AG10803 (cell line): ENCODE measurements at places on chromosomes 3 and 15.

DNA sequence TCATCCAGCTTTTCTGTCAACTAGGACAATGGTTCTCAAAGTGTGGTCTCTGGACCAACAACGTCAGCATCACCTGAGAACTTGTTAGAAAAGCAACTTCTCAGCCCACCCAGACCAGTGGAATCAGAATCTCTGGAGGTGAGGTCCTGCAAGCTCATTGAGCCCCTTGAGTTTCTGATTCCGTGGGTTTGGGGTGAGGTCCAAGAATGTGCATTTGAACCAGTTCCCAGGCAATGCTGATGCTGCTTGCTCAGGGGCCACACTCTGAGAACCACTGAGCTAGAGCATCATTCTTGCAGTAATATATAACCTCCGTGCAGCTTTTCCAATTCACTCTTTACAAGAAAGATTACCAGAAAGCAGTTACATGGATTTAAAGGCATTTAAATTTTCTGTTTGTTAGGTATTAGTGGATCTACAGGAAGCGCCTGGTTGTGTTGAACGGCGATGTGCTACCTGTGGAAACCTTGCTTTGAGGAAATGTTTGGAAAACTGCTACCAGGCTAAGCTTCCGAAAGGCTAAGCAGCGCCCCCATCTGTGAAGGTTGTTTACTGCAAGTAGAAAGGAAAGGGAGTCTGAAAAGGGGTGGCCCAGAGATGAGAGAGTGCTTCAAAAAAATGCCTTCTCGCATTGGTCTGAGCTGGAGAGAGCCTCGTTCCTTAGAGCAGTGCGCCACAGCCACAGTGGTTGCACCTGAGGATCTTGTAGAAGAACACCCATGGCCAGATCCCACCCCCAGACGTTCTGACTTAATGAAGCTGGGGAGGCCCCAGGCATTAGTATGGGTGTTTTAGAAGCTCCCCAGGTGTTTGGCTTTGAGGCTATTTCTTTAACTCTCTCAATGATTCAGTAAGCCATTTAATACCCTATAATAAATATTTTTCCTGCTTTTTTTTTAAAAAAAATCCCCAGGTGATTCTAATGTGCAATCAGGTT is 50.0 kb downstream of the RLBP1 start:
- peak; percentile 18 for DNase-seq

DNA sequence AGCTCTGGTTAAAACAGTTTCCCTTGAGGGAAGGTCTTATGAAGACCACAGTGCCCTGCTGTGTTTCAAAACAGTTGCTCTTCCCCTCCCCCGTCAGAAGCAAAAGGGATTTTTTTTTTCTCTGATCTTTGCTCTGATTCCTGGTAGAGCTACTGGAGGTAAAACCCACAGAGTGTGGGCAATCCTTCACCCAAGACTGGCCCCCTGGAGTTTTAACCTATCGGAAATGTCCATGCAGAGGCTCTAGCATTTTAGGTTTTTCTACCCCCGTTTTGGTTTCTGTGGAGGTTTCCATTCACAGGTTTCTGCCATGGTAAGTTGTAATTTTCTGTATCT is 27.7 kb downstream of the GRM2 start:
- no peak for DNase-seq

DNA sequence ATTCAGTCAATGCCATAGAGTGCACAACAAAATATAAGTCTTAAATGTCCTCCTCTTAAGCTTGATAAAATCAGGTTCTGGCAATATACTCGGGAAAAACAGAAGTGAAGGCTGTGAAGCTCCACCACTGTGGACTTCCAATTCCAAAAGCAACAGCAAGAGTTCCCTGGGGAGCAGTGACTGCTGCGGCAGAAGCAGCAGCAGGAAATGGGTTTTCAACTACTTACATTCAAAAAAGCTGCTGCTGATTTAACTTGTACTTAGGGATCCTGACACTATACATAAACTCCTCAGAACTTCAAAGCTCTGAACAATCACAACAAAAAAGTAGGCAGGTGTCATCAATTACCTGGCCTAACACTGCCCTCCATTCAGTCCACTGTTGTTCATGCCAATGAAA is 4.7 kb downstream of the CEP152 start:
- peak; percentile 57 for DNase-seq

DNA sequence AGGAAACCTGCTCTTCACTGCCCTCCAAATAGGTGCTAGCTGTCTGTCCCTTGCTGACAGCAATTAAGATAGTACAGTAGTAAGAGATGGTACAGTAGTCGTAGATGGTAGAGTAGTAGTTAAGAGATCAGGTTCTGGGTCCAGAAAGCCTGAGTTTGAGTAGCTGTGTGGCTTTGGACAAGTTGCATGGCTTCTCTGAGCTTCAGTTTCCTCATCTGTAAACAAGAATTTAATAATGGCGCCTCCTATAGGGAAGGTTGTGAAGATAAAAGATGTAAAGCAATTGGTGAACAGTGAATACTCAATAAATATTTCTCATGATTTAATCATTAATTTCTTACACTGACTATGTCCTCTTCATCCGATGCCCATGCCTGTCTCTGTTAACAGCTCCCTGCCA is 86.9 kb upstream of the BCL6 start:
- DNase-seq = no peak

- DNase-seq = no peak
Observed at GRCh38 chr15:69275074-69275670, 23.5 kb upstream of the PAQR5 start.

DNA sequence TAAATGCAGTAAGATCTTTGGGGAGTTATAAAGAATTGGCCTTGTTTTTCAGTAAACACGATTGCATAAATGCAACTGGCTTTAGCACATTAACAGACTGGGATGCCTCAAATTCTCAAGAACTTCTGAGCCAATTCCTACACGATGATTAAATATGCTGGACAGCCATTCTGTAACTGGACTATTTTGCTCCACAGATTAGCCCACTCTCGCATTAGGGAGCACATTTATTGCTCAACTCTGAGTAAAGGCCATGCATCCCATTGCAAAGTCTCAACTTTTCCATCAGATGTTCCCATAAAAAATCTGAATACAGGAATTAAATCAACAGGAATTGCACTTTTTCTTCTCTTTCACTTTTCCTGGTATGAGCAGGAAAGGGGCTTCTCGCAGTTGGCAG is 66.7 kb upstream of the PRICKLE2 start:
- DNase-seq = peak; percentile 97

- no peak for DNase-seq
Observed at GRCh38 chr15:31078471-31078870, 23.1 kb downstream of the TRPM1 start.

GRCh38 chr15:84874981-84875699 is 9.3 kb upstream of the SLC28A1 start:
- DNase-seq = no peak

DNA sequence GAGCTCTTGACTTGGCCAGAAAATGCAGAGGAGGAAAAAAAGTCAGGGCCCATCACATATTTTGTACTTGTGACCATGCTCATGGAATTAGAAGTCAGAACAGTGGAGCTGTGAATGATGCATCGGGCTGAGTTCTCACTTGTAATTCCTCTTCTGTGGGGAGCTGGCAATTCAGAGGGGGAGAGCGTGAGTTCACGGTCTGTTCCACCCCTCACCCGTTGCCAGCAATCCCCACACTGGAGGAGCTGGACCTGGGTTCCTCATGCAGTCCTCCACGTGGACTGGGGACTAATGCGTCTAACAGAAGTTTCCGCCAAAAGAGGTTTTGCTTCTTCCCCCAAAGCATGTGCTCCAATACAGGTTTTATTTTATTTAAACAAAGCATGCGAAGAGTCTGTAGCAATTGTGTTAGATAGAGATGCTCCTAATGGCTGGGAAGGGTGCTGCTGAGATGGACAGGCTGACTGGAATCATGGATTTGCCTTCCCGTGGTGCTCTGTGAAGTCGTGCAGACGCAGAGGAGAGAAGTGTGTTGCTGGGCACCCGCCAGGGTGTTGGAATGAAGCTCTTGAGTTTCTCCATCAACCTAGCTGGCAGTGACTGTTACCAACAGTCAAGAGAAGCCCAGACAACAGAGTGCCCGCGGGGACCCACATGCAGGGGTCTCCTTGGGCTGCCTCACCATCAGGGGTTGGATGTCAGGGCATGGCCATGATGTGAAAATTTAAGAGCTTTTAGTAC is 77.4 kb upstream of the PCSK6 start:
- no peak for DNase-seq

DNA sequence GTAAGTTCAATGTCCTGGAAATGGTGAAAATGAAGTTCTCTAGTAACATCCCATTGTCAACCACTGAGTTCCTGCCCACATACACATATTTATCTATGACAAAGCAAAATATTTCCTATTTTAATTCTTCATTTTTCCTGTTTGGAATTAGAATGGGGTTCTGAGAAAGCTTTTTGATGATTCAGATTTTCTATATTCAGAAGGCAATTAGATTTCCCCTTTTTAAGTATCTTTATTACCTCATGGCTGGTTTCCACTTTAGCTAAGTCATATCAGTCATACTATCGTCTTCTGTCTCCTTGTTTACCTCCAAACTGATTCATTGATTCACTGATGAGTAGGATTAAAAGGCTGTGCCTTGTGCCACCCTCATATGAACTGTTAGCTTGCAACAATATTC is 17.9 kb downstream of the ETFA start:
- DNase-seq = peak; percentile 11

GRCh38 chr3:82378392-82378791 is 616.9 kb upstream of the GBE1 start:
- no peak for DNase-seq

DNA sequence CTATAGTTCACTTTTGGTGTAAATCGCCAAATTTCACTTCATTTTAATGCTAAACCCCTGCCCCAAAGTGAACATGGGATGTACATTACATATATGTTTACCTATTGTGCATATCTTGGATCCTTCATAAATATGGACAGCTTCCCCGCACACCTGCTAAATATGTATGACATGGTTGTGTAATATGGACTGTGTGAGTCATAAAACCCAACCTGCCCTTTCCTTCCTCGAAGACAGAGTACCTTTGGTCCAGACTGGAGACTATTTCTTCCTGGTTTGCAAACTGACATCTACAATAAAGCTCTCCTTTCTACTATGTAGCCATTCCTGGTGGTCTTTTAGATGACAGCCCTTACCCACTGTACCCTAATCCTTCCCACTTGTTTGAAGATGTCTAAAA is 12.4 kb downstream of the ACTC1 start:
- DNase-seq = no peak

DNA sequence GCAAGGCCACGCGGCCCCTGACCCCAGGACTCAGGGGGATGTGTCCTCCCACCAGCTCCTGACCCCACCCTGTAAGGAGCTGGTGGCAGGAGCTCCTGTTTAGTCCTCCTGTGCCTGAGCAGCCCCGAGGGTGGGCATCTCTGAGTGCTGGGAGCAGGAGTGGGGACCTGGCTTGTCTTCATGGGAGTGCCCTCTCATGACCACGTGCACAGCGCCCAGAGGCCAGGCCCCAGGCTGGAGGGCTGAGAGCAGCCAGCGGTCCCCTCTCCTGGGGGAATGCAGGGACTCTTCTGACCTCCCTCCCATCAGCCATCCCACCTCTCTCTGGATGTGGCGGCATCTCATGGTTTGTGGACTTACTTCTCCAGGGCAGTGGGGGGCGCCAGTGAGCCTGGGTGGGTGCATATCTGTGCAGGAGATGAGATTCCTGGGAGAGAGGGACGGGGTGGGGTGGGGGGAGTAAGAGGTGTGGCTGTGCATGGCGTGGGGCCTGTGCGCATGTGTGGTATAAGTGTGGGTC is 205.6 kb downstream of the TBC1D2B start:
- DNase-seq = no peak
